Liver (tissue), 10 donors: ENCODE measurements at places on chromosomes 7 and 10. TPM values are rescaled to one million over a fixed set of nuclear protein-coding genes. Genes with fewer than 3 reads are reported as not detected.

Gene EGFR
- total RNA-seq, result 37.0 TPM

Gene LIPM
- not detected for total RNA-seq

Gene NEURL1
- 0.17 TPM for total RNA-seq

Gene AHR
- 61.2 TPM for total RNA-seq

GRCh38 chr10:59991117-59991516, 84.8 kb upstream of the CCDC6 start:
- DNase-seq, result no peak
- no peaks in the 10 kb centered on the region for H3K27me3 ChIP-seq
- H3K4me3 ChIP-seq, result no peak overlapping the region
- no peaks in the 10 kb centered on the region for H3K36me3 ChIP-seq

DNA sequence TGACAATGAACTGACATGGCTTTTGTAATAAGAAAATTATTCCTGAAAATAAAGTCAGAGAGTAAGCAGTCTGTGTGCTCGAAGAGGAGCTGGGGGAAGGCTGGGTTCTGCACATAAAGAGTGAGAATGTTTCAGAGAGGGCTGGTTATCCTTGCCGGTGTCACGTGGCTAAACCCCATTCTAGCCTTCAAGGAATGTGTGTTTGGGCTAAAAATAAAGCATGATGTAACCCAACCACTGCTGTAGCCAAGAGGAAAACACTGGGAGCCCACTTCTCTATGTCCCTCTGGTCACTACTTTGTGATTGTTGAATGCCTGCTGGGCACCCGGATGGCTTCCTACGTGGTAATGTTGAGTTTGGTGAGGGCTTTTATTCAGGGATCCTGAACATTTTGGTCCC, 23.5 kb downstream of the WDFY4 start:
- no peak for DNase-seq
- no peaks in the 10 kb centered on the region for H3K36me3 ChIP-seq
- H3K4me3 ChIP-seq, result no peak overlapping the region
- no peaks in the 10 kb centered on the region for H3K4me1 ChIP-seq
- H3K27ac ChIP-seq, result no peak overlapping the region

GRCh38 chr7:13017333-13017857, 330.0 kb downstream of the ARL4A start:
- H3K27me3 ChIP-seq, result no peaks in the 10 kb centered on the region
- H3K27ac ChIP-seq, result no peak overlapping the region
- no peak overlapping the region for H3K4me3 ChIP-seq
- no peaks in the 10 kb centered on the region for H3K4me1 ChIP-seq

GRCh38 chr7:28640001-28640400, 227.7 kb downstream of the CREB5 start:
- no peaks in the 10 kb centered on the region for H3K36me3 ChIP-seq
- no peaks in the 10 kb centered on the region for H3K4me1 ChIP-seq
- no peak overlapping the region for H3K27ac ChIP-seq
- DNase-seq, result no peak

DNA sequence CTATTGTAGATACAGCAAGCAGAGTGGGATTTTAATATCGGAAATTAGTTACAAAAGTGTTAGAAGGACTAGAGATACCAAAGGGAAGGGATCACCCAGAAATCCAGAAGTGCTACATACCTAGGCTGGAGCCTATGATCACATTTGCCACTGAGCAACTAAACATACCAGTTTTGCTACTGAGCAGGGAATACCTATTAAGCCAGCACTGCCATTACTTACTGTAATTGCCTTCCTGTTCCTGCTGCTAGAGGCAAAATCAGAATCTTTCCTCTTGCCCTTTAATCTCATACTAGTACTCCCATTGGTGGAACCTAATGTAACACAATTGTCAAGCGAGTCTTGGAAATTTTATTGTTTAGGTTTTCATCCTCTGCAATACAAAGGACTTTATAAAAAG, 121.7 kb downstream of the ATRNL1 start:
- H3K4me1 ChIP-seq, result no peaks in the 10 kb centered on the region
- no peaks in the 10 kb centered on the region for H3K27me3 ChIP-seq
- no peak overlapping the region for H3K27ac ChIP-seq
- no peak overlapping the region for H3K4me3 ChIP-seq

DNA sequence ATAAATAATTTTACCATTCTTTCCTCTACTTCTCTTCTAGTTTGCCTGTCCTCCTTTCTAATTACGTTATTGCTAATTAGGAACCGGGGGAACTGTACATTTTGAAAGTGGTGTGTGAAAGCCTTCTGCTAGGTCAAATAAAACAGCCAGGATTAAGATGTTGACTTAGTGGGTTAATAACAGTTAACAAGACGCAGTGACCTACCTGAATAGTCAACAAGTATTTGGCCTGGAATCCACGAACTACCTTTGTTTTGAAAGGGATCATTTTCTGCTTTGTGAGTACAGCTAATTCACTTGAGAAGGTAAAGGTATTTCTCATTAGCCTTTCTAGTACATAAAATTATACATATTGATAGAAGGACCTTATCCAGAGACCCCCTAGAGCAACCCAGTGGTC, 139.9 kb downstream of the COL28A1 start:
- DNase-seq, result no peak
- no peak overlapping the region for H3K4me3 ChIP-seq
- no peaks in the 10 kb centered on the region for H3K36me3 ChIP-seq
- no peaks in the 10 kb centered on the region for H3K27me3 ChIP-seq
- no peaks in the 10 kb centered on the region for H3K4me1 ChIP-seq
- H3K27ac ChIP-seq, result no peak overlapping the region

GRCh38 chr7:73424489-73424885, 9.1 kb upstream of the FZD9 start:
- H3K4me3 ChIP-seq, result no peak overlapping the region
- no peak for DNase-seq
- no peak overlapping the region for H3K27ac ChIP-seq

GRCh38 chr7:25835197-25835596, 316.8 kb upstream of the NFE2L3 start:
- H3K36me3 ChIP-seq, result no peaks in the 10 kb centered on the region
- H3K27me3 ChIP-seq, result peaks cover 8% of the 10 kb centered on the region
- no peak for DNase-seq
- no peak overlapping the region for H3K4me3 ChIP-seq

GRCh38 chr10:98242823-98243222, 25.2 kb downstream of the LOXL4 start:
- no peak overlapping the region for H3K27ac ChIP-seq
- peaks cover 19% of the 10 kb centered on the region for H3K36me3 ChIP-seq
- H3K4me1 ChIP-seq, result no peaks in the 10 kb centered on the region
- H3K27me3 ChIP-seq, result no peaks in the 10 kb centered on the region

DNA sequence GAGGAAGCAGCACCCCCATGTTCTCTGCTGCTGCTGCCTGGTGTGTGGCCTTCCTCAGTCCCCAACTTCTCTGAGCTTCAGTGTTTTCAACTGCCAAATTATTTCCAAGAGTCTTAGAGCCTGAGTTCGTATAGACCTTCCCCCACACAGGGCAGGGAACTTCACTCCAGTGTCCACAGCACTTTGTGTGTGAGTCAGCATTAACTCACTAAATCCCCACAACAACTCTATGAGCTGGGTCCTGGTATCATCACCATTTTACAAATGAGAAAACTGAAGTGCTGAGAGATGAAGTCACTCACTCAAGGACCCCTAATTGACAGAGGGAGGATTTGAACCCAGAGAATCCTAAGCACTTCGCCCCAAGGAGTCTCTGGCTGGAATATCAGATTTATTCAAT, 48.3 kb downstream of the ADCYAP1R1 start:
- H3K4me1 ChIP-seq, result no peaks in the 10 kb centered on the region
- no peaks in the 10 kb centered on the region for H3K36me3 ChIP-seq
- no peak overlapping the region for H3K4me3 ChIP-seq
- no peak overlapping the region for H3K27ac ChIP-seq
